ENCODE measurements at places on chromosomes 3 and 15.

GRCh38 chr3:124775877-124776276 lies 45.6 kb downstream of the UMPS start:
- DNase-seq = no peak

GRCh38 chr15:66833371-66833770 lies 131.3 kb downstream of the SMAD6 start:
- DNase-seq = no peak

DNA sequence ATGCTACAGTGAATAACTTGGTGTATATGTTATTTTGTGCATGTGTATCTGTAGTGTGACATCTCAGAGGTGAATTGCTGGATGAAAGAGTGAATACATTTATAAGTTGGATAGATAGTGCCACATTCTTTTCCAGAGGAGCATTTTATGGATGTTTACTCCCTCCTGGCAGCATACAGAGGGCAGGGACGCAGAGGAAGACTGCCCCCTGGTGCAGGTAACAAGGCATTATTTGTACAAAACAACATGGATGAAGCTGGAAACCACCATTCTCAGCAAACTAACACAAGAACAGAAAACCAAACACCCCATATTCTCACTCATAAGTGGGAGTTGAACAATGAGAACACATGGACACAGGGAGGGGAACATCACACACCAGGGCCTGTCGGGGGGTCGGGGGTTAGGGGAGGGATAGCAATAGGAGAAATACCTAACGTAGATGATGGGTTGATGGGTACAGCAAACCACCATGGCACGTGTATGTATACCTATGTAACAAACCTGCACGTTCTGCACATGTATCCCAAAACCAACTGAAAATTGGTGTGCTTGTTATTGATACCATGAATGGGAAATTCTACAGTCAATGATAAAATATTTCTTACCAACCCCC lies 57.9 kb upstream of the CTXND1 start:
- DNase-seq = no peak

DNA sequence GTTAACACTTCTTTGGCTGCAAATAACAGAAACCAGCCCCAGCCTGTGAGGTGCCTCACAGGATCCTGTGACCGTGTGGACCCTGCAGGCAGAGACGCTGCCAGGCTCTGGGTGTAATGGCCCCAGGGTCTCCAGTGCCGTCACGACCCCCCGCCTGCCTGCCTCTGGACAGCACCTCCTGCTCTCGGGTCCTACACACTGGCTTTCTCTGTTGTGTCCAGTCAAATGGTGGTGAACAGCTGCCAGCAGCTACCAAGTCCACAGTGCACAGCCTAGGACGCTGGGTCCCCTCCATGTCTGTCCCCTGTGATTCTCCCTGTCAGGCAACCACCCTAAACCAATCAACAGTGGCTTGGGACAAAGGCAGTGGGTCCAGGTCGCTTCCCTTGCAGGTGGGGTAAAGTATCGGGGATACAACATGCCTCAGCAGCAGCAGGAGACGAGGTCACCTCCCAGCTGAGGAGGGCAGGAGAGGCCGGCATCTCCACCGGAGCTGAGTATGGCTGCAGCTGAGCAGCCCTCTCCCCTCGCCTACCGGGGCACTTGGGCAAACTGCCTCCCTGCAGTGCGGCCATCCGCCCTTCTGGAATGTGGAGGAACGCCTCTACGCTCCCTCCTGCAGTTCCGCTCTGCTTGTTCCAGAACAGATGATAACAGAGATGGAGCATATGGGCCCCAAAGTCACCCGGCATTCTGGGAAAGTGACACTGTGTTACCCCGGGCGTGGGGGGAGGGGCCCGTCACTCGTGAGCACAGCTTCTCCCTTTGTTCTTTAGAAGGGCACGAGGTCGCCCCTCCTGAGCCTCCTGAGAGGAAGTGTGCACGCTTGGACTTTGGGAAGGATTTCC lies 21.1 kb upstream of the SKOR1 start:
- no peak for DNase-seq

DNA sequence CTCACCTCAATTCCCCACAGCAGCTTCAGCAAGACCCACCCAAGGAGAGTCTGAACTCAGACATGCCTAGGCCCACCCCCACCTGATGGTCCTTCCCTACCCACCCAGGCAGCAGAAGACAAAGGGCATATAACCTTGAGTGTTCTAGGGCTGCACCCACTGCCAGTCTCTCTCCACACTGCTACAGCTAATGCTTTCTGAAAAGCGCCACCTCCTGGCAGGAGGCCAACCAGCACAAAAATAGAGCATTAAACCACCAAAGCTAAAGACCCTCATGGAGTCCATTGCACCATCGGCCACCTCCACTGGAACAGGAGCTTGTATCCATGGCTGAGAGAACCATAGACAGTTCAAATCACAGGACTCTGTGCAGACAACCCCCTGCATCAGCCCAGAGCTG lies 11.3 kb upstream of the RPL39L start:
- DNase-seq = peak; percentile 51

- no peak for DNase-seq
Measured at GRCh38 chr15:48392356-48392755, 61.1 kb downstream of the DUT start.

- DNase-seq = no peak
Measured at GRCh38 chr3:120796976-120797375, 54.4 kb downstream of the GTF2E1 start.

GRCh38 chr15:91214675-91215590 lies 114.9 kb downstream of the SV2B start:
- DNase-seq = no peak

DNA sequence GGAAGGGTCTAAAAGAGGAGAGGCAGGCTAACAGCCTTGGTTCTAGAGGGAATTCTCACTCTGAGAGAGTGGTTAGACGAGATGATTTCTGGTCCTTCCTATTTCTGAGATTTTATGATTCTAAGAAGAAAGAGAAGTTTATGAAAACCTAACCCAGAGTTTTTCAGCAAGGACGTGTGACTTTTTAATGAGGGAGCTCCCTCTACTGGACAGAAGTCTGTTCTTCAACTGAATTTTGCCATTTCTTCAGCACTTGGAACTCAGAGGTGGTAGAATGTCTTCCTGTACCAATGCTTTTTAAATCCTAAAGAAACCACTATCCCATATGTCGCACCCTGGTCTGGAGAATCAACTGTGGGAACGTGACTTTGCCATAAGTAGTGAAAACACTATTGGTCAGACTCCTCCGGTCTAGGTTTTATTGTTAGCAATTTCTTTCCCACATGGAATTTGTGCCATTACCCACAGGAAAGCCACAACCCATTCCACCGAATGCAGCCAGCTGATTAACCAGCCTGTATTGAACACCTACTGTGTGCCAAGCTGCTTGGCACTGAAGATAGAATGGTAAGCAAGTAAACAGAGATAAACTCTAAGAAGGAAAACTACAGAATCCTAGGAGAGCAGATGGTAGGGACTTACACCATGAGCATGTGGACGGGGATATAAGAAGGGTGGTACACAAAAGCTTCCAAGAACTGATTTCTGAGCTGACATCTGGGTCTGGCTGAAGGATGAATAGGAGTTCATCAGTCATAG lies 199.5 kb upstream of the LMCD1 start:
- DNase-seq = no peak

DNA sequence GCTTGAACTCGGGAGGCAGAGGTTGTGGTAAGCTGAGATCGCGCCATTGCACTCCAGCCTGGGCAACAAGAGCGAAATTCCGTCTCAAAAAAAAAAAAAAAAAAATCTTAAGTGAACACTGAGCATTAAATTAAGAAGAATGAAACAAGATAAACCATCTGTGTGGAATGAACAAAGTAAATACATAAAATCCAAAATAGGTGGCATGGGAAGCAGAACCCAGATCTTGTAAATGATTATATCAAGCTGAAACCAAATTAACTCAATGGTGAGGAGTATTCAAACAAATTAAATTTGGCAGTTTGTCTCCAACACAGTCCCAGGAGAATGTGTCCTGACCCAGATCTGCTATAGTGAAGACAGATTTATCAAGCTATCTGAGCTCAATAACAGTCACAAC lies 32.1 kb downstream of the STAG1 start:
- no peak for DNase-seq

DNA sequence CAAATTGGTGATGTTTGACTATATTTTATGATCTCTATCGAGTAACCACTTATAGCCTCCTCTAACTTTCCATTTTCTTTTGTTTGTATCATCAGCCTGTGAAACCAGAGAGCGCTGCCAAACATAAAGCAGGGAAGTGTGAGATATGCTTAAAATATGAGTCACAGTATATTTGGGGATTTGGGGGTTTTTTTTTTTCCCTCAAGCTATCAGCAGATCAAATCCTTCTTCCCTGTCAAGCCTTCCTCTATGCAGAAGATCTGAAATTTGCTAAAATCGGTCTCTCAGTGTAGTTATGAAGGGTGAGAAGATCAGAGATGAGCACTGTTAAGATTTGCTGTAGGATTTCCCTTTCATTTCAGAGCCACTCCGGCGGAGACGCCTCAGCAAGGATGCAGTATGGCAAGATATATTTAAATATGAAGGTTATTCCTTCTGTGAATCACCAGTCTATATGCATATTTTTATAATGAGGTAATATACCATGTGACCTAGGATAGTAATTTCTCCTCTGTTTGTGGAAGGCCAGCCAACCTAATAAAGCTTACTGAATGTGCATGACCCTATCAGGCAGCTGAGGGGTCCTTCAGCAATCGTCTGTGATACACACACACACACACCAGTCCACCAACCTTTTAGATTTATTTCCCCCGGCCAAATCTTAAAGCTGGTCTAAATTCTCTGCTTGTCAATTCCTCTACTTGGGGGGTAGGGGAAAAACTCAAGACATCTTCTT lies 474.1 kb downstream of the FOXP1 start:
- no peak for DNase-seq

DNA sequence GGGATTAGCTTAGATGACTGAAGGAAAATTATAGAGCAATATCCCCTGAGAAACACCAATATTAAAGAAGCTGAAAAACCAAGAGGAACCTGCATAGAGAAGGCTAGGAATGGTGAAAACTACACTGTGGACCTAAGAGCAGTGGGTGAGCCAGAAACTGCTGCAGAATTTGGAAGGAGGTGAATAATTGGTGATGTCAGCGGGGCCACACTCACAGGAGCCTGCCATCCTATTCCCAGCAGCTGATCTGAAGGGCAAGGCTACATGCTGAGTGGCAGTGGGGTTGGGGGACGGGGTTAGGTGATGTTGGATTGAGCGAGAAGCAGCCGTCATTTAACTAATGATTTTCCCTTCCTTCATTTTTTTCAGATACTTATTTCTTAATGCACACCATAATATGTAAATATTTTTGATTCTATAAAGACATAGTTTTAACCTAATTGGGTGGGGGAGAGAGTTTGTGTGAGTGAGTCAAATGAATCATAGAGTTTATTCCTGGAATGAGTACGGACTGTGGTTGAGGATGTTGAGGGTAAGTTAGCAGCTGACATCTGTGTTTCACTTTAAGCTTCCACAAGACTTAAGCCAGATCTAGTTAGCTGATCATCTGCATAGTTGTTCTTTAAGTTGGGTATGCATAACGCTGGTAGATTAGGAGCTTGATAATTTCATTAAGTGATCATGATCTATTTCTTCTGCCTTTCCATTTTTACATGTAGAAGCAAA lies 222.8 kb downstream of the PTPRG start:
- DNase-seq = no peak

GRCh38 chr15:99440029-99440428 lies 125.8 kb upstream of the MEF2A start:
- DNase-seq = no peak

All from stimulated activated CD4-positive, alpha-beta T cell treated with anti-CD3 and anti-CD28 coated beads, Interleukin-15, amount 100 ng/mL, for 1 hour (primary cell).